ENCODE measurements at places on chromosomes 2 and 18. TPM values are rescaled to one million over a fixed set of nuclear protein-coding genes. Genes with fewer than 3 reads are reported as not detected.

The ACTG2 gene
- not detected for total RNA-seq

The ADNP2 gene
- total RNA-seq = 45.5 TPM

DNA sequence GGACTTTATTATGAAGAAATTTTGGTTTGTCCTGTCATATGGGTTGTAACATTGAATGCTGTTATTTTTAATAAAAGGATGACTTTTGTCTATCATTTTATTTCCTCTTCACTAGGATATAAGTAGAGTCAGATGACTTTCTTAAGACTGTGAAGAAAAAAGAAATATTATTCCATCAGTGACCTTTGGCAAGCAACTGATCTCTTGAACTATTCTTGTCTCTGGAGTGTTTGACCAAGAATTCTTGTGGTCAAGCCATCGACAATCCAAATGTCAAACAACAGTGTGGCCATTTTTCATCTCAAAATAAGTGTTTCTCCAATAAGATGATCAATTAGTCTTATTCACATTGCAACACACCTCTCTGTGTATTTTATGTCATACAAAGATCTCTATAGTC, 24.9 kb downstream of the HOXD1 start:
- no peak for DNase-seq

DNA sequence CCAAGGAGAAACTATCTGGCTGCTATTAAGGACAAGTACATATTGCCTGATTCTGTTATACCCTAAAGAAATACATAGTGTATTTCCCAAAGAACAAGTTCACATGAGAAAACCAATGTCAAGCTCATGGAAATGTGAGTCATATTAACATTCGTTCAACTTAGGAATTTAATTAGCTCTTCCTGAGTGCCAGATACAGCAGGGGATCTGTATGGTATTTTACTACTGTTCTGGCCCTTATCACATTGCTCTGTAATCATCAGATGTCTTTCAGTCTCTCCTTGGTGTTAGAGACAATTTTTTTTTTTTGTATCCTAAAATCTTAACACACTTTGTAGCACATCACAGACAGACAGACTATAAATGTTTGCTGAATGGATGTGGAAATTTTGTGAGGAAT, 395.0 kb upstream of the CRIM1 start:
- DNase-seq = no peak

The CIB4 gene
- not detected for total RNA-seq

DNA sequence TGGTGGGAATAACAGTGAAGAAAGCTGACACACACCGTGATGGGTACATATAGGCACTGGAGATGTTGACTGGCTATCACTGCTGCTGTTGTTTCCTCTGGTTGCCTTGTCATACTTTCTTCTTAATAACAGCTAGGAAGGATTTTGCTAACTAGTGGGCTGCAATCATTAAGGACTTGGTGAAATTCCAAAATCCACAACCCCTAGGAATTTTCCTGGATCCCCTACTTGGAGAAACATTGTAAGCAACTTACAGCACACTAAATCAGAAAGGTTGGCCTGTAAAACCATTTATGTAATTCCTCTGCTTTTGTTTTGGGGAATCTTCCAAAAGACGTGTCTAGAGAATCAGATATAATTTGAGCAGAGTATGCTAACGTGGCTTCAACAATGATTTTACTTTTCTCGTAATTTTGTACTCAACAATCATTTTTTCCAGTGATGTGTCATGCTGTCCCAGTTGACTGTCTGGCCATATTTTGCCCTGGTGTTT, 8.0 kb upstream of the COL3A1 start:
- DNase-seq = no peak

The UGT1A10 gene
- not detected for total RNA-seq

- no peak for DNase-seq
Observed at GRCh38 chr2:235925250-235925919, 242.8 kb downstream of the GBX2 start.

GRCh38 chr2:47452761-47453160, 49.8 kb downstream of the MSH2 start:
- DNase-seq = no peak

DNA sequence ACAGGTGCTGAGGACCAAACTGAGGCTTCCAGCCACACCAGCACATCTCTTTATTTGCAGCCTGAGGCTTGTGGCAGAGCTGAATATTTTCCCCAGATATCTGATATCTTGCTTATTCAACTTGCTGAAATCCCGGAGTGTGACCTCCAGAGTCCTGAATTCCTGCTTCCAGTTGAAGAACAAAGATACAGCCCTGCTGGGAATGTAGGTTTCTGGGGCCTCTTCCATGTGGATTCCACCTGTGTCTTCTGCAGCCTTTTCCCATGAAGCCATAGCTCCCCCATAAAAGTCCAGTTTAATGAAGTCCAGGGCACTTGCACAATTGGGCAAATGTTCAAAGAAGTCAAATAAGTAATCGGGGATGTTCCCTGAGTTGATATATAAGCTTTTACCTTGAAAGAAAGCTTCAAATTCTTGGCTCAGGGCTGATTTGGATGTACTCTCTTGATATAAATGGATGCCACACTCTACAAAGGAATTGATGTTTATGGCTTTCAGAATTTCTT, 14.9 kb downstream of the NLRC4 start:
- no peak for DNase-seq

The SALL3 gene
- 60.0 TPM for total RNA-seq

The FEV gene
- total RNA-seq = not detected

The GALNT3 gene
- 8.0 TPM for total RNA-seq

DNA sequence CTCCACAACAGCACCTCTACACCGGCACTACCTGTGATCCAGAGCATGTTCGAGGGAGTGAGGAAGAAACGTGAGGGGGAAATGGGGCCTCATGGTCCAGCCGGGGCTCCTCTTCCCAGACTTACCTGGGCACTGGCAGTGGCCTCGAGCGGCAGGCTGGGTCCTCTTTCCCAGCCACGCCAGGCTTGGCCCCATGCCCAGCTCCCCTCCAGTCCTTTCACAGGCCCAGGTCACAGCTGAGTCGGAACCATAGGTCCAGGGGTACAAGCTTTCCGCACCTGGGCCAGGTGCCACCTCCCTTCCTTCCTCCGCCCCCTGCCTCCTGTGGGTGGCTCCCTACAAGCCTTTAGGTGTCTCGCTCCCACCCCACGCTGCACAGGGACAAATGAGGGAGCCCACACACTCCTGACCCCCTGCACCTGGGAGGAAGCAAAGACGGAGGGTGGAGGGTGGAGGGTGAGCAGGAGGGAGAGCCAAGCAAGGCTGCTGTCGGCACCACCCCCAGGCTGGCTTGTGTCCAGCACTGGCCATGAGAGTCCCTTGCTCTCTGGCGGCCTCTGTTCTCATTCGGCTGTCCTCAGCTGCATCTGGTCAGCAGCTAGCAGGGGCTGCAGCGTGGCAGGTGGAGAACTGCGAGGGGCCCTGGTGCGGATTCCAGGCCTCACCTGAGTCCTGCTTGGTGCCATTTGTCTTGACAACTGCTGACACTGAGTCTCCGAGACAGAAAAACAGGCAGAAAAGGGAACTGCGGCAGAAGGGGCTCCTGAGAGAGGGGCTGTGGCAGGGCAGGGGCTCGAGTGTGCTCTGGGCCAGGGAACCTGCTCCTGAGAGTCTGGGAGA, 26.8 kb downstream of the ADRA2B start:
- peak; percentile 60 for DNase-seq

The RNF144A gene
- total RNA-seq = 13.6 TPM

- DNase-seq = no peak
Observed at GRCh38 chr18:26780520-26781325, 84.8 kb downstream of the AQP4 start.

GRCh38 chr2:55875434-55876135, 48.0 kb downstream of the EFEMP1 start:
- no peak for DNase-seq

DNA sequence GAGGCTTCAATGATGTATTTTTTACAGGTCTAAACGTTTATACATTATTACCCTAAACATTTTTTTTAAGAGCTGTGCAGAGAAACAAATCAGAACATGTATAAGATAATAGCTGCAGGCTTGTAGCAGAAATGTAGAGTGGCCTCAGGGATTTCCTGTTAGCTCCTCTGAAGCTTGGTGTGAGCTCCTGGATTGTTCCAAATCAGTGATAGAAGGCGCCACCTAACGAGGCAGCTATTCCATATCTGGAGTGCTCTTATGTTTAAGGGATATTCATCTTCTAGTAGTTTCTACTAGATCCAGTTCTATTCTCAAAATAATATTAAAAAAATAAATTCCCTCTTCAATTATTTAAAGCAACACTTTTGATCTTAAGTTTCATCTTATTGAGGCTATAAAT, 93.1 kb downstream of the LRP1B start:
- no peak for DNase-seq

DNA sequence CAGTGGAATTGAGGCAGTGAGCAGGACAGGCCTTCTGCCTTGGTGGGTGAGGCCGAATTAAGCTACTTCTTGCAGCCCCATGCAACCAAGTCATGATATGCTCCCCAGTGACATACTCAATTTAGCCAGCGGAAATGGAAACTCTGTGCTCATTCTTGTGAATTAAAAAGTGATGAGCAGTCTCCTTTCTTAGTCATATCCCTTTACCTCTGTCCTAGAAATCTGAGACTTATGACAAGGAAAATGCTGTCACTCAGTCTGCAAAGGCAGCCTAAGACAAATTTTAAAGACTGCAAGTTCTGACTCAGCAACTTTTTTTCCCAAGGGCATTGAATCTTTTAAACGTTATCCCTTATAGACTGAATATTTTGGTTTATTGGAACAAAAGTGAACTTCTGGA, 218.2 kb downstream of the SH3BP4 start:
- no peak for DNase-seq

The IL1B gene
- not detected for total RNA-seq

GRCh38 chr2:10834068-10834655, 21.6 kb upstream of the PDIA6 start:
- no peak for DNase-seq

The SERPINB5 gene
- total RNA-seq = 0.07 TPM

GRCh38 chr18:49160079-49160930, 209.5 kb upstream of the SMAD7 start:
- no peak for DNase-seq

GRCh38 chr18:35072616-35073015, 31.4 kb downstream of the MAPRE2 start:
- DNase-seq = no peak

The FRZB gene
- total RNA-seq = 1.5 TPM

The MC2R gene
- not detected for total RNA-seq

DNA sequence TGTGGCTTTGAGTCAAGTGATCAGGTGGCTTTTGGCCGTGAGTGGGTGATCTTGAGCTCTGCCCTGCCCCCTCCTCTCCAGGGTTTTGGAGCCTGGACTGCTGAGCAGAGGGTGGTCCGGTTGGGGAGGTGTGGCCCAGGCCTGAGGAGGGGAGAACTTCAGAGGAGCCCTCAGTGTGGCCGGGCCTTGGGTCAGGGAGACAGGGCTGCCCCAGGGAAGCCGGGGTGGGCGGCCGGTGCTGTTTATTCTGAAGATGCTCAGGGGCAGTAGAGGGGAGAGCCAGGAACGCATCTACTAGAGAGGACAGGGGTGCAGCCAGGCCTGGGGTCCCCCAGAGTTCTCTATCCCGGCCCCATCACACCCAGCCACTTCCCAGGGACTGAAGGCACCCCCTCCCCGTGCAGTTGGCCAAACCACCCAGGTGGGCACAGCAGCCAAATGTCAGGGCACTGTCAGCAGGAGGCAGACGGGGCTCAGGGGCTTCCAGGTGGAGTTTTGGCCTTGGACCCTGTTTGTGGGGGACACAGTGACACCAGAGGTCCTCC, 963 bp downstream of the ERFE start:
- DNase-seq = peak; percentile 70

The SP9 gene
- total RNA-seq = 0.15 TPM

The SNORC gene
- total RNA-seq = 1.6 TPM

The GCG gene
- total RNA-seq = not detected
